ENCODE measurements at places on chromosomes 16 and 17.

GRCh38 chr16:28503470-28504259 is 3.0 kb downstream of the IL27 start:
- no peak for ATAC-seq

- ATAC-seq, result no peak
These were observed 54.4 kb upstream of the LGALS9 start for GRCh38 chr17:27576477-27577083.

- ATAC-seq, result no peak
These were observed 3.7 kb downstream of the FTO start for GRCh38 chr16:53707671-53708070.

GRCh38 chr16:65740711-65741110 is 618.8 kb upstream of the CDH11 start:
- no peak for ATAC-seq

DNA sequence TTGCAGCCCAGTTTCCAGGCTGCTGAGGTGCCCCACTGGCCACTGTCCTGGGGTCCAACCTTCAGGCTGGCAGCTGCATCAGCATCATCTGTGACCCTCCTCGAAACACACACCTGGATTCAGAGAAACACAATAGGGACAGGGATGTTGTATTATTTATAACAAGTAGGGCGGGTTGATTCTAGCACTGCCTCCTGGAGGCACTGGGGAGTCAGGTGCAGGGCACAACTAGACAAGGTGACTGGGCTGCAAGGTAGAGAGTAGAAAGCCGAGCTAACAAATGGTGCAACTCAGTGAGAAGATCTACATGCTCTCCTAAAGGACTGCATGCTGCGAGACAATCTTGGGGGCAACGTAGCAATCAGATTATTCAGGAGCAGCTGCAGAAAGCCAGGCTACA is 317.3 kb downstream of the SLC39A11 start:
- ATAC-seq, result no peak
